ENCODE measurements at places on chromosomes 4 and X.

DNA sequence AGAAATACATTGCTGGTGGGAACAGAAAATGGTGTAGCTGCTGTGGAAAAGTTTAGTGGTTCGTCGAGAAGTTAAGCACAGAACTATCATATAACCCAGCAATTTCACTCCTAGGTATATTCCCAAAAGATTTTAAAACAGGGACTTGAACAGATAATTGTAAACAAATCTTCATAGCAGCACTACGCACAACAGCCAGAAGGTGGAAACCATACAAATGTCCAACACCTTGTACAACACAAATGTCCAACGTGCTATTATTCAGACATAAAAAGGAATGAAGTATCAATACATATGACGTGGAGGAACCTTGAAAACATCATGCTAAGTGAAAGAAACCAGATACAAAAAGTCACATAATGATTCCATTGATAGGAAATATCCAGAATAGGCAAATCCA is 37.9 kb downstream of the CUL4B start:
- DNase-seq, result no peak

- no peak for DNase-seq
These were observed 29.9 kb downstream of the CLRN2 start for GRCh38 chr4:17544831-17545234.

DNA sequence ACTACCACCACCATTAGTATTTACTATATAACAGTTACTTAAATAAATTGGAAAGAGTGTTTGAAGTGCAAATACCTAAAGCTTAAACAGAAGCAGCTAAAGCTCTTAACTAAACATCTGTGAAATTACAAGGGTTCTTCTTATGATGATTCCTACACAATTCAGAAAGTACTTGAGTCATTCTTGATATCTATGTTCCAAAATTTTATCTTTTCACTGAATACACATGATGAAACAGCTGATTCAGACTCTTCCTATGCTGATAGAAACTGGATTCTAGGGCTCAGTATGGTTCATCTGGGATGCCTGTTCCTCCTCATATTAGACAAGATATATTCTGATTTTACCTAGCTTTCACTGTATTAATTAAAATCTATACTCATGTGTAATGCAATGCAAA is 13.6 kb downstream of the EREG start:
- DNase-seq, result no peak

- no peak for DNase-seq
These were observed 193.9 kb upstream of the PCDH10 start for GRCh38 chr4:132955146-132955545.

- no peak for DNase-seq
These were observed 13.9 kb downstream of the CYSLTR1 start for GRCh38 chrX:78313526-78313925.

DNA sequence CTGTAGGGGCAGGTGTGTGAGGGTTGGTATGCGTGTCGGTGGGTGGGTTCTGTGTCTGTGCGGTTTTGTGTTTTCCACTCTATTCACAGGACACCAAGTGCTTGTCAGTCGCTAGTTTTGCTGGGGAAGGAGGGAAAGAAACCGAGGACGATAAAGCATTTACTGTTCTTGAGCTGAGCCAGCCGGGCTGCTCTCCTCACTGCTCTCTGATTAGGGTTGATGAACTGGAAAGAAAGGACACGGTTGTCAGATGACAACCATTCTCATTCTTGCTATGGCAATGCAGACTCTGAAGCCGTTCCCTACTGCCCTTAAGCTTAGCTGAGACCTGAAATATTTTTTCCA is 832 bp downstream of the EGFL6 start:
- DNase-seq, result no peak

Measured in stimulated activated CD4-positive, alpha-beta T cell treated with anti-CD3 and anti-CD28 coated beads, Interleukin-4, amount 100 ng/mL, for 48 hours (primary cell).